Activated CD4-positive, alpha-beta T cell treated with anti-CD3 and anti-CD28 coated beads, Interleukin-2, amount 10 ng/mL, durations not matched to agents 24 days and 14 days (primary cell): ENCODE measurements at places on chromosomes 6 and 20.

DNA sequence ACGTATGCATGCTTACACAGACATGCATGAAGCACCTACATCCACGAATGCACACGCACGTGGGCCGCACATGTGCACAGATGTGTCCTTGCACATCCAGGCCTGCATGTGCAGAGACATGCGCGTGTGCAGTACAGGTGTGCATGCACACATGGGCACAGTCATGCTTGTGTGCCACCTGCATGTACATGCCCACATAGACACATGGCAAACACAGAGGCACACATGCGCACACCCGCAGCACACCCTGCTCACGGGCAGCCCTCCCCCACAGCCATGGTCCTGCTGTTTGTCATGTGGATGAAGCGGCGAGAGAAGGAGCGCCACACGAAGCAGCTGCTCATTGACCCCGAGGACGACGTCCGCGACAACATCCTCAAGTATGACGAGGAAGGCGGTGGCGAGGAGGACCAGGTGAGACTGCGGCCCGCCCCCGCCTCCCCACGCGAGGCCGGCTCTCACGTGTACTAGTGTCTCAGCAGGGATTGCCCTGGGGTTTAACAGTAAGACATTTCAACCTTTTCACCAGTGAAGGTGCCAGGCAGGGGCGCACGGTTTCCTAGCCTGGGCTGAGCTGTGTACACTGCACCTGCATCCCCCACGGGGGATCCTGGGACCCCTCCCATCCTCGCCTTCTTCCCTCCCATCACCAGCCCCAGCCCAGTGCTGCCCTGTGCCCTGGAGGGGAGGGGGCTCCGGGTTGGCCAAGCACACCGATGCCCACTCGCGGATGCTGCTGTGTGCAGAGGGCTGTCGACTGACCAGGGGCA is 132.8 kb downstream of the TAF4 start:
- DNase-seq = no peak

DNA sequence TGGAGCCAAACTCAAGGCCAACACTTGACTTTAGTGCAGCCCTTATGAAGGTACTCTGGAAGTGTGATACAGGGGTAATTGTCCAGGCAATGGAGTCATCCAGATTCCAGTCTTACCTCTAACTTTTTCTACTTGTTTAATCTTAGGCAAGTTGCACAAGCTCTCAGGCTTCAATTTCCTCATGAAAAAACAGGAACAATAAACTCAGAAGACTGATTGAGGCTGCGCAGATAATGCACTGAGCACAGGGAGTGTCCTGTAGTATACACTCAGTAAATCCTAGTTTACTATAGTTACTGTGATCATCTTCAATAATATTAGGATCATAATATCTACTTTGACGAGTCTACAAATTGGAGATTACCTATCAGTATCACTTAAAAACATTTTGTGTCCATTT is 127.5 kb upstream of the SMLR1 start:
- DNase-seq = no peak

DNA sequence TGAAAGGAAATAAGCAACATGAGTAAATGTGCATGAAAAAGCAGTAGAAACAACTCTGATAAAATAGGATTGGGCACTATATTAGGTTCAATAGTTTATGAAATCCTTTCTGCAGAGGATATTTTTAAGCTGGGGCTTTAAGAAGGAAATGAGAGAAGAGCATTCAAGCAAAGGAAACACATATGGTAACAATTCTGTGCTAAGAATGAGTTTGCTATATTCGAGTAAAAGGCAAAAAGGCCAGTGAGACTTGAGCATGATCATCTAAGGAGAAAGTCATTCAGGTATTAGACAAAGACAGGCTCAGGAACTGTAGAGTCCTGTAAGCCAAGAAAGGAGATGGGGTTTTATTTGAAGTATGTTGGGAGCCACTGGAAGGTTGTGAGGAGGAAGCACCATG is 387.1 kb upstream of the FLRT3 start:
- no peak for DNase-seq

GRCh38 chr6:163955756-163956155 is 541.2 kb downstream of the QKI start:
- no peak for DNase-seq

GRCh38 chr6:166692723-166693302 is 65.8 kb upstream of the RPS6KA2 start:
- no peak for DNase-seq

- peak; percentile 88 for DNase-seq
These were observed 796 bp downstream of the SENP6 start for GRCh38 chr6:75602246-75603105.
